ENCODE measurements at places on chromosomes 2 and 18. TPM values are rescaled to one million over a fixed set of nuclear protein-coding genes. Genes with fewer than 3 reads are reported as not detected.

DHX57 gene
- total RNA-seq, result 17.7 TPM

UGT1A10 gene
- not detected for total RNA-seq

MSTN gene
- 0.07 TPM for total RNA-seq

MPP4 gene
- total RNA-seq, result 0.15 TPM

TUBA3E gene
- not detected for total RNA-seq

RSAD2 gene
- total RNA-seq, result 62.2 TPM

CYRIA gene
- 1.8 TPM for total RNA-seq

IKZF2 gene
- total RNA-seq, result 2.6 TPM

All from T-helper 1 cell treated with Interleukin-12 subunit alpha and Interleukin-12 subunit beta and Interleukin-4 antibody, amounts not matched to agents 30 ng/mL and 1 ng/mL, for 36 hours (primary cell).